Large intestine (tissue), 12 donors: ENCODE measurements at places on chromosomes 7 and 10. TPM values are rescaled to one million over a fixed set of nuclear protein-coding genes. Genes with fewer than 3 reads are reported as not detected.

DNA sequence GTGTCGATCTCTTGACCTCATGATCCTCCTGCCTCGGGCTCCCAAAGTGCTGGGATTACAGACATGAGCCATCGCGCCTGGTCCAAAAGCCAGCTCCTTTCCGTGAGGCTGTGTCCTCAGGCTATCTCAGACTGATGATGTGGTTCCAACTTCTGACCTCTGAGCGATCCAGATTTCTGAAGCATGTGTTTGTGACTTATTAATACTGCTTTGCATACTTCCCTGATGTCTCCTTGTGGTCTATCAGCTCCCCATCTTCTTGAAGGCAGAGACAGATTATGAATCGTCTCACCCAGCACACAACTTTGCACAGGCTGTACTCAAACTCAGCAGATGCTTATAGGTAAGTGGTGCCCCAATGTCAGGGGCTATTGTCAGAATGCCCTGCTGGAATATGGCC lies 2.0 kb upstream of the PLPP4 start:
- DNase-seq = no peak

DNA sequence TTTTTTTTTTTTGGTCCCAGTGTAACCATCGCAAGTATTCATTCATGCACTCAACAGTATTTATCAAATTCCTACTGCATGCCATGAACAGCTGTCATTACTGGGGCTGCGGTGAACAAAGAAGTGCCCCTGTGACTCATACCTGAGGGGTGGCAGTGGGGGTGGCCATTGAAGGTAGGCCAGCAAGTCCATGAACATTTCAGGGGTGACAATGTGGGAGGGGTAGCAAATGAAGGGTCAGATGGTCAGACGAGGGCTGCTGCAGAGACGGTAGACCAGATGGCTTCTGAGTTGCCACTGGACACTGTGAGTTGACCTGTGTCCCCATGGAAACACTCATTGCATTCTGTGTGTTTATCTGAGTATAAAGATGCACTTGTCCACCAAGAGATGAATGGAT lies 92.5 kb upstream of the PITRM1 start:
- no peak for DNase-seq

PNLIPRP1 gene
- polyA plus RNA-seq = 0.63 TPM

DNA sequence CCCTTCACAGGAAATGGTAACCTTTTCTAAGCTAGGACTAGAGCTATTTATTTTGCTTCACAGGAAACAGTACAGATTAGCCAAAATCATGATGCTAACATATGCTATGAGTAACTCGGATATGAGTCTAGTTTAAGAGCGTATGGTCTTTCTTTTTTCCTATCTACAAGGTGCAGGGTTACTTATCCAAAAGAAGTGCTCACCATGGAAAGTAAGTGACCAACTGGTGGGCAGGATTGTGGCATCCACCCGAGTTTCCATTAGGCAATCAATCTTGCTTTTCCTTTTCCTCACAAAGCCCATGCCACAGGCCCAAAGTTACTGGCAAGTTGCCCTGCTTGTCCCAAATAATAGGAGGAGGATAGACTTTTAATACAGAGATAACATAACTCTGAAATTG lies 765.1 kb upstream of the POM121L12 start:
- no peak for DNase-seq

DNA sequence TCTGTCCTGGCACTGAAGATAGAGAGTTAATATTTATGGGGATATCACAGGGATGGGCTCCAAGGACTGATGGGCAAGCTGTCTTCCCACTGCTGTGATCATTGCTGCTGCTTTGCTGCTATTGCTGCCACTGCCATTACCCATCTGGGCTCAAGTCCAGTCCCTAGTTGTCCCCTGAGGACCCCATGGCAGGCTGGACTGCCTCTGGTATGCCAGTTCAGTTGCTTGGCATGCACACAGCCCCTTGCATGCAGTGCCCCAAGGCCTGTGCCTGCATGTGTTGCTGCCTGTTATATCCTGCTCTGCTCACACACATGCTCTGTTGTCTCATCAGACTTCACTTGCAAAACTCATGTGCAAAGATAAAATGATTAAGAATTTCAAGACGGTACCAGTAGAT lies 109.5 kb downstream of the ADRA2A start:
- DNase-seq = no peak

POU6F2 gene
- polyA plus RNA-seq = 0.19 TPM

ZNF107 gene
- polyA plus RNA-seq = 6.1 TPM

GRCh38 chr7:26167303-26167934 lies 15.4 kb downstream of the NFE2L3 start:
- peak; percentile 78 for DNase-seq

DNA sequence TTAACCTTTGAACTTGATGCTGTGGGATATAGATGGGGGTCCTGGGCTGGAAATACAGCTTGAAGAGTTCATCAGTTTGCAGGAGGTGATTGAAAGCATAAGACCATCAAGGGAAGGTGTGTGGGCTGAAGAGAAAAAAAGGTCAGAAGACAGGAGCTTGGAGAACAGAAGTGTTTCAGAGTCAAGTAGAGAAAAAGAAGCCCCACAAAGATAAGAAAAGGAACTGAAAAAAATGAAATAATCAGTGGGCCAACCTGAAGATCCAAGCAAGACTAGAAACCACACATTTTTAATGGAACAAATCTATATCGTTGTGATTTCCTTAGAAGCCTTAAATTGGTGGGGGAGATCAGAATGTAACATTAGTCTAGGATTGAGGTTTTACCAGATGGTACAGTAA lies 22.5 kb downstream of the ZEB1 start:
- DNase-seq = no peak

BCAP29 gene
- polyA plus RNA-seq = 46.9 TPM

ZNF488 gene
- 2.2 TPM for polyA plus RNA-seq

CTAGE15 gene
- 5.2 TPM for polyA plus RNA-seq

DNA sequence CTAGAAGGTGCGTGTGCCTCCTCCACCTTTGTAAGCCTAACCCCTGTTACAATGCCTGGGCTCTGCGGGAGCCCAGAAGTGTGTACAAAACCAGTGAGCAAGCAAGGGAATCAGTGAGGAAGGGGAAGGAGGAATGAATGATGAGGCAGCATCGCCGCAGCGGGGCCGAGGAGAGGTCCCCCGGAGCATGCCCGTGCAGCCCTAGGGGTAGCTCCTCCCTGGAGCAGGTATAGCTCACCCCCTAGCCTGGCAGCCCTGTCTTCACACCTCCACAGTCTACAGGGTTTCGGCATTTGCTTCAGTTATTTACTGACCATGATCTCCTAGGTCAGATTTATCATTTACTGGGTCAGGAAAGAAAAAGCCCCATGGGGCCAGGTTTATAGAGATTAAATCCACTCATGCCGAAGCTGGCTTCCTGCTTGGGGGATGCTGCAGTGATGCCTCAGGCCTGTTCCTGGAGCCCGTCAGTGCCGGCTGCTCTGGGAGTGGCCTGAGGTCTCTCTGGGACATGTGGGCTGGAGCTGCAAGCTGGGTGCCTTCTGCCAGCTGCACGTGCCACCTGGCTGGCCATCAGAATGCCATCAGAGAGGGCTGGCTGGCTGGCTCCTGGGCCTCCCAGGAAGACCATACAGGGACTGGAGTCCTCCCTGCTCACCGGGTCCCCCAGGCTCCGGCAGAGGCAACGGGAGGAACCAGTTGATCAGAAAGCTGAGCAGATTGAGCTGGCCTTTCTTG lies 138.9 kb downstream of the GRK5 start:
- DNase-seq = no peak

- DNase-seq = peak; percentile 85
These were observed at the start of gene MINPP1 for GRCh38 chr10:87504640-87505365. Gene MINPP1 (plus strand): TSS chr10:87504893. CDS start chr10:87504916, 23 bp downstream.

- peak; percentile 4 for DNase-seq
These were observed 408.0 kb downstream of the HGF start for GRCh38 chr7:81361769-81362312.

KCNMA1 gene
- polyA plus RNA-seq = 19.6 TPM

DNA sequence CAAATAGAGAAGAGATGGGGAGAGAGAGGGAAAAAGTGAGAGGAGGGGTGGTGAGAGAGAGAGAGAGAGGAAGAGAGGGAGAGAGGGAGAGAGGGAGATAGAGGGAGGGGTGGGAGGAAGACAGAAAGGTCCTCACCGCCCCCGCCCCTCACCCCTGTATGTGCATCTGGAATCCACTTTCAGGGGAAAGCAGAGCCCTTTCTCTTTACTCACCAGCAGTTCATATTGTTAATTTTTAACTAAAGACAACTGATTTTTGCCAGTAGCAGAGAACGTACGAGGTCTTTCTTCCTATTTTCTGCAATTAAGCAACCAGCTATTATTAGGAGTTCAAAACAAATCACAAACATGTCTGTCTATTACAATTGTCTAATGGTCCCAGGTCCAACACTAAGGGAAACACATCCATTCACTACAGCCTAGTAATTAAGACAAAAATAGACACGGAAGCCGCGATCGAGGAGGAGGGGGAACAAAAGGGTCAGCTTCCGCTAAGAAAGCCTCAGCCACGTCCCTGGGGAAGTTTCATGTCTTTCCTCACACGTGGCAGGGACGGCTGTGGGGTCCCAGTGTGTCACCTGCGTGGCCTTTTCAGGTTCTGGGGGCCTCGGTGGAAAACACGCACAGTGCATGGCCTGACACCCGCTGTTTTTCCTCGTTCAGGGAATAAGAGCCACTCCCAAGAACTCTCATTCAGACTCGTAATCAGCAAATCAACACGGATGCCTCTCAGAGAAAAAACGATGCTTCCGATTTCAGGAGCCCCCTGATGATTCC lies 572.0 kb downstream of the PTPRN2 start:
- DNase-seq = peak; percentile 12

EIF5AL1 gene
- 0.39 TPM for polyA plus RNA-seq

DNA sequence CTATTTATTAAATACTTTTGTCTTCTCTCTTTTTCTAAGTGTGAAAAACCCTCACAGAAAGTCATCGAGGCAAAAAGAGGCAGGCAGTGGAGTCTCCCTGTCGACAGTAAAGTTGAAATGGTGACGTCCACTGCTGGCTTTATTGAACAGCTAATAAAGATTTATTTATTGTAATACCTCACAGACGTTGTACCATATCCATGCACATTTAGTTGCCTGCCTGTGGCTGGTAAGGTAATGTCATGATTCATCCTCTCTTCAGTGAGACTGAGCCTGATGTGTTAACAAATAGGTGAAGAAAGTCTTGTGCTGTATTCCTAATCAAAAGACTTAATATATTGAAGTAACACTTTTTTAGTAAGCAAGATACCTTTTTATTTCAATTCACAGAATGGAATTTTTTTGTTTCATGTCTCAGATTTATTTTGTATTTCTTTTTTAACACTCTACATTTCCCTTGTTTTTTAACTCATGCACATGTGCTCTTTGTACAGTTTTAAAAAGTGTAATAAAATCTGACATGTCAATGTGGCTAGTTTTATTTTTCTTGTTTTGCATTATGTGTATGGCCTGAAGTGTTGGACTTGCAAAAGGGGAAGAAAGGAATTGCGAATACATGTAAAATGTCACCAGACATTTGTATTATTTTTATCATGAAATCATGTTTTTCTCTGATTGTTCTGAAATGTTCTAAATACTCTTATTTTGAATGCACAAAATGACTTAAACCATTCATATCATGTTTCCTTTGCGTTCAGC lies 43.4 kb downstream of the TARP start:
- no peak for DNase-seq

DNA sequence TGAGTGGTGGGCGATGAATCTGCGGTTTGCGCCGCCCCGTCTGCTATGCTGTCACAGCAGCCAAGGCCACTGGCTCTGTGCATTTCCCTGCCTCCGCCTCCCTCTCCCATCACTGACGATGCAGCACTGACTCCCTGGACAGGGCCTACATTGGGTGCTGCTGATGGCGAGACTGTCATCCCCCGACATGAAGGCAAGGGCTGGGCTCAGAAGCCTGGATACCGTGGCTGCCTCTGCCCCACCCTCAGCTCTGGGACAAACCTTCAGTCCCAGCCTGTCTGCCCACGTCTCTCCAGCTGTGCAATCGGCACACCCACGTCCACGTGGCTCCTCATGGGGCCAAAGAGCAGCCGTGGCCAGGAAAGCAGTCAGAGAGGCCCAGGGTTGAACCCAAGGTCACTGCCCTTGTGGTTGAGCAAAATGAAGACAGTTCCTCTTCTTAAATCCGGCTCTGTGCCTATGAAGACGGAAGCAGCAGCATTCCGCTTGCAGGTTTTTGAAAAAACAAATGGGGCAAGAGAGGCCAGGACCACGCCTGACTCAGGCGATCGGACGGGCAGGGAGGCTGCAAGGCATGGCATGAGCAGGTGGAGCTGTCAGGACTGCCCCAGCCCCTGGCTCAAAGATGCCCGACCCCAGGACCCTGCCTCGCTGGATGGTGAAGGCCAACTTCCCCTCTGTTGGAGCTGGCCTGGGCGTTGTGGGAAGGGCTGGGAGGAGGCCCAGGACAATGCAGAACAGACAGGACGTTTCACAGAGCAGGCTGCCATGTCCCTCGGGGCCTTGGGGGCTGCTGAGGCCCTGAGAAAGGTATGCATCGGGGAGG lies 517.5 kb downstream of the DNAJB6 start:
- peak; percentile 24 for DNase-seq

- DNase-seq = peak; percentile 98
These were observed at the start of gene PNLIPRP2 for GRCh38 chr10:116620423-116621400. Gene PNLIPRP2 (plus strand): TSS chr10:116620953.

GRCh38 chr10:34764472-34764946 lies 50.6 kb downstream of the PARD3 start:
- DNase-seq = no peak

DNA sequence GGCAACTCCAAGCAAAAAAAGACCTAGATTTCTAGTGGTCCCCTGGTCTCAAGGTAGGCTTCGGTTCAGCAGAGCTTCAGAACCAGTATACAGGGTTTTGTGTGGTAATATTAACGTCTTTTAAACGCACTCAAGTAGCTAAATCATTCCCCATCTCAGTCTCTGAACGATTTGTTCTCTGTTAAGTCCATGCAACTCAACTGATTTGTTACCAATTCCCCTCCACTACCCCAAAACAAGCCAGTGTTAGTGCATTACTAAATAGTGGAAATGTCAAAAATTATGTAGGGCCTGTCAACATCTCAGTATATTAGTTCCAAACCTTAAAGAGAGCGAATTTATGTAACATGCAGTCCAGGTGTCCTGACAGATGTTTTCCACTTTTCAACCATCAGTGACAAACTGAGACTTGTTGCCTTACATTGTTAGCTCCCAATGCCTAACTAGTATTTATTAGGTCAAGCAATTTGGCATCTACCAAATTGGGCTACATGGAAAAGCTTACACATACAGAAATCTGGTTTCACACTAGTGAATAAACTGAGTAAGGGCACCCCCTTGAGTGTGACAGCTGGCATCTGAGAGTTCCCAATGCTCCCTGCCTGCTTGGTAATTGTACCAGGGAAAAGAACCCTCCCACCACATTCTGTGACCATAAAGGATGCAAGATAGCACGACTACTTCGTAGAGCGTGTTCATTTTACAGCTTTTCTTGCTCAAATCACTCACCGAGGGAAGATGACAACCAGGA lies 12.2 kb downstream of the HNRNPA2B1 start:
- DNase-seq = no peak

DNA sequence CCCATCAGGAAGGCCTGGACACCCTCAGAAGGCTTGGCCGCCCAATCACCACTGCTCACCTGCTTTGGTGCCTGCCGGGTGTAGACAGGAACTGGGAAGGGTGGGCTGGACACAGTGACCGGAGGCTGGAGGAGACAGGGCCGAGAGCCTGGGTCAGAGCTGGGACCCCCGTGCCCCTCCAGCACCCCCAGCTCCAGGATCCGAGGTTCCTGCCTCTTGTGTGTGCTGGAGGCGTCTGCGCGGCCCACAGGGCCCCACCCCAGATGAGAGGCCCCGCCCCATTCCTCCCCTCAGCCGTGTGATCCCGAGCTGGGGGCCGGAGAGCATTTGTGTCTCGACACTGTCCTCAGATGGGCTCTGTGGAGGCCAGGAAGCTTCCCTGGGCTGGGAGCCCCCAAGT lies 9.4 kb downstream of the ADAM8 start:
- DNase-seq = no peak

- no peak for DNase-seq
These were observed 31.9 kb downstream of the DUSP5 start for GRCh38 chr10:110529596-110530011.
